ENCODE measurements at places on chromosomes 3 and 15.

GRCh38 chr3:108118038-108118768 is 27.4 kb upstream of the CD47 start:
- DNase-seq = no peak

- DNase-seq = no peak
These were observed 64.4 kb upstream of the SKOR1 start for GRCh38 chr15:67760901-67761300.

DNA sequence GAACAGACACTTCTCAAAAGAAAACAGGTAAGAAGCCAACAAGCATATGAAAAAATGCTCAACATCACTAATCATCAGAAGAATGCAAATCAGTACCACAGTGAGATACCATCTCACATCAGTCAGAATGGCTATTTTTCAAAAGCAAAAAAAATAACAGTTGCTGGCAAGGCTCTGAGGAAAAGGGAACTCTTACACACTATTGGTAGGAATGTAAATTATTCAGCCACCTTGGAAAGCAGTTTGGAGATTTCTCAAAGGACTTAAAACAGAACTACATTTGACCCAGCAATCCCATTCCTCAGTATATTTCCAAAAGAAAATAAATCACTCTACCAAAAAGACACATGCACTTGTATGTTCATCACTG is 95.6 kb downstream of the APBA2 start:
- no peak for DNase-seq

GRCh38 chr3:58792921-58793451 is 126.4 kb upstream of the FAM3D start:
- no peak for DNase-seq

DNA sequence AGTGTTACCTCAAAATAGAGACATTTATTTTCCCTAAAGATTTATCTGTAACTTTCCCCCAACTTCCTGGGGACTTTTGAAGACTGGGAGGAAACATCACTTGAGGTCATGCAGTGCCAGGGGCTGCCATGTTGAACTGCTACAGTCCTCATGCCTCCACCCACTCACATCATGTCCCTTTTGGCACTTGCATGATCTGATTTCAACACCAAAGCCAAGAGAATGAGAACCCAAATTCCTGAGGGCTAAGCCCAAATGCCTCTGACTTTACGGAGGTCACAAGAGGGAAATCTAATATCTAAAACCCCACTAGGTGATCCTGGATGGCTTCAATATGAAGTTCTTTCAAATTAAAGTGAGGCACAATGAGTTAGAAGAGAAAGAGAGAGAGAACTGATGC is 213.1 kb downstream of the NTRK3 start:
- DNase-seq = no peak

GRCh38 chr3:4534906-4535305 is 41.8 kb downstream of the ITPR1 start:
- DNase-seq = no peak

- no peak for DNase-seq
These were observed 111.5 kb downstream of the FILIP1L start for GRCh38 chr3:100002599-100003350.

DNA sequence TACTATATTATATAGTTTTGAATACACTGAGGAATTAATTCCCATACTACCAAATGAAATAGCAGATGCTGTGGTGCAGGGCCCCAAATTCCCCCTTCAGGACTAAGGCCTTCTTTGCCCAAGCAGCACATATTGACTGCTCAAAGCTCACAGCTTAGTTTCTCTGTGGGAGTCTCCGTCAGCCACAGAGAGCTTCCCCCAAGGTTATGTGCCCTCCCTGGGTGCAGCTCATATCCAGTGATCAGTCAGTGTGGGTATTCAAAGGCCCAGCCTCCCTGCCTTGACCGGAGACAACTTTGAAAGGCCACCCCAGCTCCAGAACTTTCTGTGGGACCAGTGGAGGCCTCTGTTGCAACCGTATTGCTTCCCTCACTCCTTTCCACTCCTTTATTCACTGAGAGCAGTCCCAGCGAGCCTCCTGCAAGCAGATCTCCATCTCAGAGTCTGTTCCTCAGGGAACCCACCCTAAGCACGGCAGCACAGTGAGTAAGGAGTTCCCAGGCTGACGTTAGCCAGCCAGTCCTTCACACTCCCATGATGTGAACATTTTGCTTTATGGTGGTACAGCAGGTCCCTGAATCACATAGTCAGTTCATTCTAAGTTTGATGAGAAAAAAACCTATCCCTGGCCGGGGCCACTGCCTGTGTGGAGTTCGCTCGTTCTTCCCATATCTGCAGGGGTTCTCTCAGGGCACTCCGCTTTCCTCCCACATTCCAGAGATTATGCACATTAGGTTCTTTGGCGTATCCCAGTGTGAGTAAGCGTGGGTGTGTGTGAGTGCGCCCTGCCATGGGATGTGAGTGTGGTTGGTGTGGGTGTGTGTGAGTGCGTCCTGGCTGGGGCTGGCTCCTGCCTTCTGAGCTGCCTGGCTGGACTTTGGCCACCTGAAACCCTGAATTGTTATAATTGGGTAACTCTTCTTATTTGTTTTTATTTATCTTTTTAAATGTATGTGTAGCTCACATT is 64.4 kb upstream of the PPARG start:
- DNase-seq = no peak

- no peak for DNase-seq
These were observed 285.9 kb upstream of the VEPH1 start for GRCh38 chr3:157789162-157789561.

DNA sequence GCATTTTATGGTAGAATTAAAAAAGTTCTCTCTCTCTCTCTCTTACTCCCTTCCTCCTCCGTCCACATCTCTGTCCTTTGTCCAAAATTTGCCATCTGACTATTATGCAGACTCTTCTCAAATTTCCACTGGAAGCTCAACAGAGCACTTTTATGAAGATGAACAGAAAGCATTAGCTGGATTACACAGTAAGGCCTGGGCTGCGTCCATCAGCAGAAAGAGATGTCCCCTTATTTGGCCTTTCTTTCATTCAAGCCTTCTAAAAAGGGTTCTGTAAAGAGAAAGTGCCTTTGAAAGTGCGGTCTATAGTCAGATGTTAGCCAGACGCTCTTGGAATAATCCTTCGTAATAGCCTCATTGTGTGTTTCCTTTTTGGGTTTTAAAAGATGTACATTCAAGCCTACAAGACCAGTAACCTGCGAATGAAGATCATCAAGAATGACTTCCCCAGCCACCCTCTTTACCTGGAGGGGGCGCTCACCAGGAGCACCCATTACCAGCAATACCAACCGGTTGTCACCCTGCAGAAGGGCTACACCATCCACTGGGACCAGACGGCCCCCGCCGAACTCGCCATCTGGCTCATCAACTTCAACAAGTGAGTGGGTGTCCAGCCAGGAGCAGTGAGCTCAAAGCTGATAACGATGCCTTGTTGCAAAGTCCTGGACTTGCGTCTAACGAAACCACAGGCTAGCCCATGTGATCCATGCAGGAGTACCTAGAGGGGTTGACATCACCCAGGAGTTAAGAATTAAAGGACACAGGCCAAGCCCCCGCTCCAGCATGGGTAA is 53.1 kb downstream of the MESD start:
- no peak for DNase-seq

- DNase-seq = no peak
These were observed 142.8 kb upstream of the PLSCR5 start for GRCh38 chr3:146747928-146748327.

DNA sequence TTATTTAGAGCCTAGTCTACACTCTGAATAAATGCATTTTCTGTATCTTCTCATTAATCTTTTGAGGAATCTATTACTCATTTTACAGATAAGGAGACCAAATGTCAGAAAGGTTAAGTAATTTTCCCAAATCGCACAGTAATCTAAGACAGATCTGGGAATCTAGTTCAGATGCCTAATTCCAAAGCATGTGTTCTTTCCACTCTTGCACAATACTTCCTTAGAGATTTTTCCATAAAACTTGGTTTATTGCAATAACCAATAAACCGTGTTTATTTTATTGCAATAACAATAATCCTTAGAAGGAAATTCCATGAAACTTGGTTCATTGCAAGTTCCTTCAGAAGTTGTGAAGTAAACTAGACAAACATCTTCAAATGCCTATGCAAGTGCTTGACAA is 17.4 kb upstream of the COL8A1 start:
- DNase-seq = no peak

- DNase-seq = no peak
These were observed at the start of gene NRG4 for GRCh38 chr15:76011627-76012551. TSS of gene NRG4 (minus strand) at chr15:76012424. CDS start at chr15:76011230, 1,194 bp downstream.

DNA sequence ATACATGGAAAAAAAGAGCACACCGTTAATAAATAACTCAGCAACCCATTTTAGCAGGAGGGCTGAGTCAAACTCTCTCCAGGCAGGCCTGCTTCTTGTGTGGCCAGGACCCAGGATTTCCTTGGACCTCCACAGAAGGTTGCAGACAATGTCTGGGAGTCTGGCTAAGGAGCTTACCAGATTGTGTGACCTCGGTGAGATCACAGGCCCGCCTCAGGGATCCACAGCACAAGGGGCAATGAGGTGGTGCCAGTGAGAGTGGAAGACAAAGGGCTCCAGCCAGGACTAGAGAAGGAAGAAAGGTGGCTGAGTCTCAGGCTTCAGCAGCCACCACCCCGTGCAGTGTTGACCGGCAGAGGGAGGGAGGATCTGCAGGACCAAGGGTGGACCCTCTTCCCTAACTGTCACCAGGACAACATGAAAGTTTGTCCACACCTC is 32.2 kb upstream of the SEC22A start:
- DNase-seq = no peak

GRCh38 chr15:68816795-68817303 is 3.8 kb downstream of the ANP32A start:
- no peak for DNase-seq

GRCh38 chr3:184752361-184752760 is 40.5 kb upstream of the MAGEF1 start:
- no peak for DNase-seq

GRCh38 chr3:171251835-171252234 is 208.4 kb downstream of the TNIK start:
- no peak for DNase-seq

GRCh38 chr3:133269393-133269792 is 130.5 kb upstream of the BFSP2 start:
- no peak for DNase-seq

All from stimulated activated CD8-positive, alpha-beta memory T cell treated with anti-CD3 and anti-CD28 coated beads, Interleukin-15, amount 100 ng/mL, for 1 hour (primary cell).